ENCODE measurements at places on chromosomes 1 and 21.

DNA sequence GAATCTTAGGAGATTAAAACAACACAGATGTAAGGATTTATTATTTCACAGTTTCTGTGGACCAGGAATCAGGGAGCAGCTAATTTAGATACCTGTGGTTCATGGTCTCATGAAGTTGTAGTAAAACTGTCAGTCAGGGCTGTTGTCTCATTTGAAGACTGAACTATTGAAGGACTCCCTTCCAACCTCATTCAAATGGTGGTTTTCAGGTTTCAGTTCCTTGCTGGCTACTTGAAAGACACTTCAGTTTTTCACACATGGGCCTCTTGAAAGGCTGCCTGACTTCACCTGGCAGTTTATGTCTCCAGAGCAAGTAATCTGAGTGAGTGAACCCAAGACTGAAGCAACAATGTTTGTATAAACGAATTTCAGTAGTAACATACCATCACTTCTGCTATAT lies 915.9 kb downstream of the PLA2G4A start:
- DNase-seq = no peak

DNA sequence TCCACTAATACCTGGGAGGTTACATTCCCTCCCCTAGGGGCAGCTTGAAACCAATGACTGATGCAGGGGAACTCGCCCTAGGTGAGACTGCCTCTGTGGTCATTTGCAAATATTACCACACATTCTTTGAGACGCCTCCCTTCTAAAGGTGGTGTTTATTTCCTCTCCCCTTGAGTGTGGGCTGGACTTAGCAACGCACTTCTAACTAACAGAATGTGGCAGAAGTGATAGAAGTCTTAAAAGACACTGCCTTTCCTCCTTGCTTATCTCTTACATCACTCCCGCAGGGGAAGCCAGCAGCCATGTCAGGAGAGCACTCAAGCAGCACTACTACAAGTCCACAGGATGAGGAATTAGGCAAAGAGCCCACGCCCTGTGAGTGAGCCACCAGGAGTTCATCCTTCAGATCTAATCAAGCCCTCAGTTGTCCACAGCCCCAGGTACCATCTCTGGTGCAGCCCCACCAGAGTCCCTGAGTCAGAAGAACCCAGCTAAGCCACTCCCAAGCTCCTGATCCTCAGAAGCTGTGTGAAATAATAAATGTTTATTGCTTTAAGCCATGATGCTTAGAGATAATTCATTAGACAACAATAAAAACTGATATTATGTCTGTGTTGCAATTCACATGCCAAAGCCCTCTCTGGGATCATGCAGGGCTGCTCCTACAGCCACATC lies 14.8 kb upstream of the MATN1 start:
- DNase-seq = no peak

DNA sequence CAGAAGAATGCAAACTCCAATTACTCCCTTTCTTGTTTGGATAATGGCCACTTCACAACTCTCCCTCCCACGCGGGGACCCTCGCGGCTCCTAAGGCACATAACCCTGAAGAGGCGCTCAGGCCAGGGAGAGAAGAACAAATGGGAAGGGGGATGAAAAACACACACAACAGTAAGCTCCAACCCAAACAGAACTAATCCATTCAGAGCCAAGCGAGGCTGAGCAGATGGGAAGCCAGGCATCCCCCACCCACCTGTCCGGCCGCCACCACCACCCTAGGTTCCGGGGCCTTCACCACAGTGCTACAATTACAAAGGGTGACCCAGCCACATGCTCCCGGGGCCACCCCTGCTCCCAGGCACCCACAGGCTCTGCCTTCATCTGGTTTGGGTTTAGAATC lies 101.5 kb downstream of the MRPL37 start:
- no peak for DNase-seq

GRCh38 chr1:235835226-235835625 lies 31.5 kb downstream of the LYST start:
- no peak for DNase-seq

DNA sequence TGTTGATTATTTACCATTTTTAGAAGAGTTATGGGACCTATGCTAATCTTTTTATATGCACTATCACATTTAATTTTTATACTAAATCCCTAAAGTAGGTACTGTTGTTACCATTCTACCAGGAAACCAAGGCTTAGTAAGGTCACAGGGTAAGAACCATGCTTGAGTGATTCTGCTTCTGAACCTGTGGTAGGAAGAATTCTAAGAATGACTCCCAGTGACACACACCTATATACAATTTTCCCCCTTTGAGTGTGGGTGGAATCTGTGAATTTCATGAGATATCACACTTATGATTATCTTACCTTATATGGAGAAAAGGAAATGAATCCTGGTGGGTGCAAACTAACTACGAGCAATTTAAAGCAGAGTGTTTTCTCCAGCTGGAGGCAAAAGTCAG lies 391.0 kb downstream of the USH2A start:
- no peak for DNase-seq

GRCh38 chr1:50750021-50750619 lies 209.9 kb downstream of the FAF1 start:
- DNase-seq = no peak

- no peak for DNase-seq
These were observed 24.7 kb downstream of the TRPM2 start for GRCh38 chr21:44377922-44378645.

DNA sequence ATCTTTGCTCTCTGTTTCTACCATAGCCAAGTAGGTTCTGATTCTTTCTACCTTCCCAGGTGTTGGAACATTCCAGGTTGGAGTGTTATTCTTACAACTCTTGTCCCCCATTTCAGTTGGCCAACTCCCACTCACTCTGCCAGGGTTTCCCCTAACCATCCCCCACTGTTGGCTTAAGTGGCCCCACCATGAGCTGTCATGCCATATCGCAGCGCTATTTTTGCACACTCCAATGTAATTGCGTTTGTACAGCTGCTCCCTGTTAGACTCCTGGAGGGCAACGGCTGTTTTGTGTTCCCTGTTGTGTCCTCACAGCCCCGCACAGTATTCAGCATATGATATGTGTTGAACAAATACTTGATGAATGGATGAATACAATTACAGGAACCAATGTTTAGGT lies 117.7 kb upstream of the ETS2 start:
- no peak for DNase-seq

DNA sequence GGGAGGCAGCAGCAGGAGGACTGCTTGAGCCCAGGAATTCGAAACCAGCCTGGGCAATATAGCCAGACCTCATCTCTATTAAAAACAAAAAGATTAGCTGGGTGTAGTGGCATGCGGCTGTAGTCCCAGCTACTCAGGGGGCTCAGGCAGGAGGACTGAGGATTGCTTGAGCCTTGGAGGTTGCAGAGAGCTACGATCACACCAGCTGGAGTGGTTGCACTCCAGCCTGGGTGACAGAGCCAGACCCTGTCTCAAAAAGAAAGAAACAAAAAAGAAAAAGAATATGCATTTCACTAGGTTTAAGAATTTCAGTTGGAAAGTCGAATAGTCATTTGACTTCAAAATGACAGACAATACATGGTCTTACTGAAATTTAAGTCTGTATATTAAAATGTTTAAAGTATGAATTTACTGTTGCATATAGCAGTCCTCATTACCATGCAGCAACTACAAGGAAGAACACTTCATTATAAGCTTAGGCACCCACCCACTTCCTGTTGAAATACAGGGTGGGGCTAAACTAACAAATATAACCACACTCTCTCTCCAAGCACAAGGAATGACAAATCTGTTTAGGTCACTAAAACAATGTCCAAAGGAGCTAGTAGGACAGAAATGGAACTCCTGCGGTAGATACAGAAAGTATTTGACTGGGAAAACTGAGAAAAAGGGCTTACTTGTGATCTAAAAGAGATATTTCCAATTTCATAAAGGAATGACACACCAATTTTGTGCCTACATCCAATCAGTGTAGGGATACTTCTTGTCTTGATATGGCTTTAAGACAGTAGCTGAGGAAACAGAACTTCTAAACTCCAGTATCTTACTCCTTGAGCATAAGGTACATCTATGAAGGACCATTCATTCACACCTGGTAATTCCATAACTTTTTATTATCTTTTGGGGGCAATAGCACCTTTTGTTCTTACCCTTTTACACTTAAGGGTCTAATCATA lies 44.1 kb downstream of the GPR3 start:
- DNase-seq = no peak

DNA sequence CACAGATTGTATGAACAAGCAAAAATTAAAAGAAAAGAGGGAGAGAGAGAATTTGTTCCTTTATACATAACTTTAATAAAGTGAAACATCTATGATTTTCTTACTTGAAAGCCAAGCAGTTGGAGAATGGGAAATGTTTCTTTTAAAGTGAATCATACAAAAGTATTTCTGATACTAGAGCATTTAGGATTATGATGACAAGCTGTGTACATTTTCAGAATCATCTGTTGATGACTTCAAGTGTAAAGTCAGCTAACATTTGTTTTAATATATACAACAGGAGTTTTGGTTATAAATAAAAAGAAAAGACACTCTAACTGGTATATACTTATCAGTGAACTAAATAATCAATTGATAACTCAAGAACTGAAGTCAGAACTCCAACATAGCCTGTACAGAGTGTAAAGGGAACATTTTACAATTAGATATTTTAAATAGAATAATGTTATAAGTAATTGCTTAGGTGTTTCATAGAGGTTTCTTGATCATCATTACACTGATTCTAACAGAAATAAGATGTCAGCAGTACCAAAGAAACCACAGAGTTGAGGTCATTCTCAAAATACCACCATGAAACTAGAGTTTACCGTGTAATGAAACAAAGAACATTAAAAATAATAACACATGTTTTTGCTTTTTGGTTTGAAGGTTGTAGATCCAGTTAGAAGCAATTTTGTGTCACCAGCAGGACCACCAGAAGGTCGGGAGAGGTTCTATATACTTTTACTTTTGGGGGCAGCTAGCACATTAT lies 103.4 kb downstream of the COL24A1 start:
- DNase-seq = no peak

- DNase-seq = no peak
These were observed 7.7 kb downstream of the POU3F1 start for GRCh38 chr1:38038861-38039260.

GRCh38 chr1:245310571-245311531 lies 156.1 kb downstream of the KIF26B start:
- no peak for DNase-seq

- DNase-seq = no peak
These were observed 171.4 kb upstream of the ZP4 start for GRCh38 chr1:238061967-238062613.

GRCh38 chr1:98468111-98468717 lies 193.3 kb upstream of the SNX7 start:
- DNase-seq = no peak

DNA sequence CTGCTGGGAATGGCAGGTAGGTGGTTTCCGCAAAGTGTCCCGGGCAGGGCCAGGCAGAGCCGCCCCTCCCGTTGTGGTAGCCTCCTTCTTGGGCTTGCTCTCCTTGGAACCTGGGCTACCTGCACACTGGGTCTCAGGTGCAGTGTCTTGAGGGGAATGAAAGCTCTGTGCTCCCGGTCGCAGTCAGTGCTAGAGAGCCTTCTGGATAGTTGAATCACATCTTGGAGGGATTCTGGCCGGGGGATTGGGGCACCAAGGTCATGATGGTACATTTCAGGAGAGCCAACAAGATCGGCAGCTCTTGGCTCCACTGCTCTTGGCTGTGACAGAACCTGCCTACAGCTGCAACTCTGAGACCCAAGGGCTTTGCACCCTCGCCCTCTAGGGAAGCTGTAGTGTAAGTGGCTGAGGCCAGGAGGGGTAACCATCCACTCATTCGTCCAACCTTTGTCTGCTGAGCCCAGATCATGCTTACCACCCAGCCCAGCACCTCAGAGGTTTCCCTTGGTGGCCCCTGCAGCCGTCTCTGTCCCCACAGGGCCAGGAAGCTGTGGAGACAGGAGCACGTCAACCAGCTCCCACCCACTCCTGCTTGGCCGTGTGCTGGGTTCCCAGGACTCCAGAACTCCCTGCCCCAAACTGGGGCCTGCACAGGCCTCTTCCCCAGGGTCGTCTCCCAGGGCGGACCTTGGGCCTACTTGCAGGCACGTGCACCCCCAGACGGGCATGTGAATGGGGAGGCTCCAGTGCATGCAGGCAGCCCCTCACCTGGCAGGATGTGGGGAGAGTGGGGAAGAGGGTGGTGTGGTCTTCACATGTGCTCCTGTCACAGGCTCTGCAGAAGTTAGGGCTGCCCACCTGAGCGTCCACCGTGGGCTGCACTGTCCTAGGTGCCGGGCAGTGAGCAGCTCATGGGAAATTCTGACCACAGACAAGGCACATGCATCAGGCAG lies 40.0 kb downstream of the NTPCR start:
- DNase-seq = no peak

DNA sequence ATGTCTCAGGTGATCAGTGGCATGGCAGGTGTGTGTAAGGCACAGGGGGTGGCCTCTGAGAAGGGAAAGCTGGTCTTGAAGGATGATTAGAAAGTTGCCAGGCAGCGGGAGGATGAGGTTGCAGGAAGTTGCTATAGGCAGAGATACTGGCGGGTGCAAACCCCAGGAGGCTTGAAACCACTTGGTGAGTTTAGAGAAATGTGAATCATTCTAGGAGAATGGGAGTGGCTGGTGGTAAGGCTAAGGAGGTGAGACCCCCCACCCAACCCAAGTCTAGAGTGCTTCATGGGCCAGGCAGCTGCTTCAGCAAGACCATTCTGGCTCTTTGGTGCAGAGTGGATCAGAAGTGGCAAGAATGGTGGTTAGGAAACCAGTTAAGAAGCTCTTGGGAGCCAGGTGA lies 9.0 kb downstream of the SH2D2A start:
- DNase-seq = no peak

DNA sequence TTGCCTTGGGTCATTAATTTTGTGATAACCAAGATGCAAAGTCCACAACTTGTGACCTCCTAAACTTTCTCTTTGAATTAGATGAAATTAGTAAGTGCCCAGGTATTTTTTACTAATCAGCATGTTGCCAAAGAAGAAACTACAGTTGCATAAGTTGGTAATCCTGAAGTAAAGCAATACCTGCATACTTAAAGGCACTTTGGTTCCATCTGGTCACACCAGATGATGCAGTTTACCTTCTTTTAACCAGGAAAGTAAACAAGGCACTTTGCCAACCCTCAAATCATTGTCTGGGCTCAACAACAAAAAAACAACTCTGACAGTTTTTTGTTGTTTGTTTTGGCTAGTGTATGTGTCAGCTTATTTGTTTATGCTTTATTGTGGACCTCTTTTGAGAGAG lies 55.5 kb upstream of the DYNLT5 start:
- no peak for DNase-seq

GRCh38 chr1:8023995-8024313 lies 2.2 kb downstream of the ERRFI1 start:
- no peak for DNase-seq

DNA sequence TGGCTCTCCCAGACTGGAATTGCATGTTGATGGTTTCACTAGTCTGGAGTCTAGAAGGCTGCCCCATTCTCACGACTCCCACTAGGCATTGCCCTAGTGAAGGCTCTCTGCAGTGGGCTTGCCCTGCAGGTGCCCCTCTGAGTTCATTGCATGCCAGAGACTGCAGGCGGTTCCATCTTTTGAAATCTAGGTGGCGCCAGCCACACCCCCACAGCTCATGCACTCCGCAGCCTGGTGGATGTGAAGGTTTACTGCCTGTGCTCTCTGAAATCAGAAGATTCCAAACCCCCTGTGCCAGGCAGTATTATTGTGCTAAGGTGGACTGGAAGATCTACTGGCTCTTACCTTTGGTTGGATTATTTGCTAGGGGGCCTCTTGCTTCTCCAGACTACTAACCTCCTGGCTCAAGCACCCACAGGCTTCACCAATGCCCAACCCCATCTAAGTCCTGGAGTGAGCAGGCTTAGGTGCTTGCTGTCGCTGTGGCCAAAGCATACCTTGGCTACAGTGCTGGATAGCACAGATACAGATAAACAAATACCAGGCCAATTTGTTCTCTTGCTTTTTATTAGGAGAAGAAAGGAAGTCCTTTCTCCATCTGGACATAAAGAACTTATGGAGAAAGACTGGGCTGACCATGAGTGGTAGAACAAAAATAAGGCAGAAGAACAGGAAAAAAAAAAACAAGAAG lies 83.5 kb upstream of the SIM2 start:
- no peak for DNase-seq
